CD4-positive, alpha-beta T cell (primary cell): ENCODE measurements at places on chromosomes 2 and 18.

- H3K36me3 ChIP-seq: no peaks in the 10 kb centered on the region
- no peak for DNase-seq
- no peak overlapping the region for H3K27ac ChIP-seq
- H3K27me3 ChIP-seq: no peaks in the 10 kb centered on the region
- H3K4me3 ChIP-seq: no peak overlapping the region
Measured at GRCh38 chr18:7630731-7631442, 63.8 kb downstream of the PTPRM start.

- H3K4me3 ChIP-seq: no peak overlapping the region
- no peak for DNase-seq
- H3K36me3 ChIP-seq: no peaks in the 10 kb centered on the region
- no peaks in the 10 kb centered on the region for H3K27me3 ChIP-seq
- H3K27ac ChIP-seq: no peak overlapping the region
Measured at GRCh38 chr2:38514603-38515154, 88.0 kb downstream of the HNRNPLL start.

DNA sequence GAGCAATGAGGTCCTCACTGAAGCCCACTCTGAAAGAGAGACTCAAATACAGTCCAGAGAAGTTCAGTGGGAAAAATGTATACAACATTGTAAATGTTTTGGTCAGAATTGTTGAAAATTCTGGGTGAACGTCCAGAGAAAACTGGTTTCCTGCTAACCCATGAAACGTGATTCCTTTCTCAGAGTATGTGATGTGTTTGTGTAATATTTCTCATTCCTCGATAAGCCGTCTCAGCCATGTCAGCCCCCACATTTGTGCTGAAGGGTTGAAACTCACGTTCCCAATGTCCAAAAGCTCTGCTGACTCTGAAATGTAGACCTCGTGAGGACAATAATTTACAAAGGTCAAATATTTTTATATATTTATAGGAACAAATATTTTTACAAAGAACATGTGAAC is 51.6 kb downstream of the BMP10 start:
- H3K4me3 ChIP-seq: no peak overlapping the region
- H3K36me3 ChIP-seq: peaks cover 98% of the 10 kb centered on the region
- H3K27me3 ChIP-seq: no peaks in the 10 kb centered on the region
- peaks cover 10% of the 10 kb centered on the region for H3K4me1 ChIP-seq
- no peak for DNase-seq
- H3K27ac ChIP-seq: no peak overlapping the region

DNA sequence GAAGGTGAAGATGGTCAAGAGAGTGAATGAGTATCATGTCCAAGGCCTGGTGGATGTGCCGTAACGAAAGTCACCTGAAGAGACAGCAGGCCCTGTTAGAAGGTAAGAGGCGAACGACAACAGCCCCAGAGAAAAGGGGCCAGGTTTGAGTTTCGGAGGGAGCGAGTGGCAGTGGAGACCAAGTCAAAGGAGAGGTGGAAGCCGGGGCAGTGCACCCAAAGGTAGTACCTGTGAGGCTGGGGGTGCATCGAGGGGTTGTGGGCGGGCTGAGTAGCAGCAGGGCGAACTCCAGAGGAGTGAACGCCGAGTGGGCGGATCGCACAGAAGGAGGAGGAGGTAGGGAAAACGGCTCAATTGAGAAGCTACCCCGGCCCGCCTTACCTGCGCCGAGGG is 358 bp downstream of the USP37 start:
- peaks cover 19% of the 10 kb centered on the region for H3K36me3 ChIP-seq
- peak overlapping the region; percentile 77 for H3K4me3 ChIP-seq
- no peaks in the 10 kb centered on the region for H3K27me3 ChIP-seq
- H3K4me1 ChIP-seq: peaks cover 32% of the 10 kb centered on the region

GRCh38 chr18:8890957-8891464 is 185.7 kb downstream of the MTCL1 start:
- H3K4me3 ChIP-seq: no peak overlapping the region
- H3K4me1 ChIP-seq: no peaks in the 10 kb centered on the region
- no peaks in the 10 kb centered on the region for H3K27me3 ChIP-seq
- H3K27ac ChIP-seq: no peak overlapping the region
- no peaks in the 10 kb centered on the region for H3K36me3 ChIP-seq

- H3K27me3 ChIP-seq: no peaks in the 10 kb centered on the region
- H3K4me1 ChIP-seq: no peaks in the 10 kb centered on the region
- no peak overlapping the region for H3K27ac ChIP-seq
- no peak overlapping the region for H3K4me3 ChIP-seq
Measured at GRCh38 chr2:175595139-175595538, 406.9 kb downstream of the LNPK start.

- peak overlapping the region; percentile 24 for H3K4me3 ChIP-seq
- H3K4me1 ChIP-seq: peaks cover 19% of the 10 kb centered on the region
- H3K27ac ChIP-seq: peak overlapping the region; percentile 51
- peak; percentile 15 for DNase-seq
Measured at GRCh38 chr2:181165199-181165868, 184.9 kb downstream of the UBE2E3 start.

- H3K4me1 ChIP-seq: no peaks in the 10 kb centered on the region
- peaks cover 2% of the 10 kb centered on the region for H3K27me3 ChIP-seq
- no peak overlapping the region for H3K4me3 ChIP-seq
- no peak for DNase-seq
- no peaks in the 10 kb centered on the region for H3K36me3 ChIP-seq
Measured at GRCh38 chr2:172134270-172134669, 31.6 kb upstream of the DLX2 start.

GRCh38 chr2:157898591-157898996 is 22.5 kb upstream of the ACVR1 start:
- peak overlapping the region; percentile 76 for H3K27ac ChIP-seq
- H3K4me3 ChIP-seq: peak overlapping the region; percentile 24
- H3K36me3 ChIP-seq: no peaks in the 10 kb centered on the region
- H3K4me1 ChIP-seq: peaks cover 63% of the 10 kb centered on the region

- peak; percentile 73 for DNase-seq
- no peaks in the 10 kb centered on the region for H3K4me1 ChIP-seq
- H3K27ac ChIP-seq: no peak overlapping the region
- no peaks in the 10 kb centered on the region for H3K27me3 ChIP-seq
- no peak overlapping the region for H3K4me3 ChIP-seq
Measured at GRCh38 chr2:43293744-43294695, 67.6 kb upstream of the ZFP36L2 start.

DNA sequence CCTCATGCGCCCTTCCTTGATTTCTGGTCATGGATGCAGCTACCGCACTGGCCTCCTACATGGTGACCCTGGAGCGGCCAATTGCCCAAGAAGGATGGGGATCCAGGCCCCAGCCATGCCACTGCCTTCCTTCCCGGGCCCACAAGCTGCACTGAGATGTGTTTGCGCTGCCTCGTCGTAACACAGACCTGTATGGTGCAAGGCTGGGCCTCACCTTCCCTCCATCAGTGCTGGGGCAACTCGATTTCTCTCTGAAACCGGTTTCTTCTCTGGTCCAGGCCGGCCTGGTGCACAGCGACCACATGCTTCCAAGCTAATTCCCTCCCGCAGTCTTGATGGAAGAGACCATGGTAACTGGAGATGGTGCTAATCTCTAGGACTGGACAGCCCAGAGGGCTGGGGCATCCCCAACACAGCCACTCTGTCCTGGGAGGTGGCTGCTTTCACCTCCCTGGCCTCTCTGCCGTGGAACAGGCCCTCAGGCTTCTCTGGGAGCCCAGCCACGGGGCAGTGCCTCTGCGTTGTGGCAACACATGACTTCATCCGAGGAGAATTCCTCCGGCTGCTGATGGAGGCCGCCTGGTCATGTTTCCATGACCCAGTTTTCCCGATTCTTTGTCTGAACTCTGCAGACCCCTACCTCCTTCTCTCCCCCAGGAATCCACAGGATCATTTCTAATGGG is 184.2 kb downstream of the GLI2 start:
- no peaks in the 10 kb centered on the region for H3K27me3 ChIP-seq
- no peak overlapping the region for H3K27ac ChIP-seq
- no peak for DNase-seq
- no peaks in the 10 kb centered on the region for H3K36me3 ChIP-seq

- H3K4me3 ChIP-seq: peak overlapping the region; percentile 81
- peak overlapping the region; percentile 62 for H3K27ac ChIP-seq
- H3K4me1 ChIP-seq: peaks cover 36% of the 10 kb centered on the region
- H3K27me3 ChIP-seq: no peaks in the 10 kb centered on the region
Measured at GRCh38 chr2:236536727-236537398, 32.8 kb upstream of the ACKR3 start.

GRCh38 chr2:152466980-152467676 is 132.2 kb downstream of the FMNL2 start:
- no peak overlapping the region for H3K4me3 ChIP-seq
- no peaks in the 10 kb centered on the region for H3K4me1 ChIP-seq
- no peak overlapping the region for H3K27ac ChIP-seq
- no peaks in the 10 kb centered on the region for H3K27me3 ChIP-seq
- peak; percentile 19 for DNase-seq
- H3K36me3 ChIP-seq: no peaks in the 10 kb centered on the region

DNA sequence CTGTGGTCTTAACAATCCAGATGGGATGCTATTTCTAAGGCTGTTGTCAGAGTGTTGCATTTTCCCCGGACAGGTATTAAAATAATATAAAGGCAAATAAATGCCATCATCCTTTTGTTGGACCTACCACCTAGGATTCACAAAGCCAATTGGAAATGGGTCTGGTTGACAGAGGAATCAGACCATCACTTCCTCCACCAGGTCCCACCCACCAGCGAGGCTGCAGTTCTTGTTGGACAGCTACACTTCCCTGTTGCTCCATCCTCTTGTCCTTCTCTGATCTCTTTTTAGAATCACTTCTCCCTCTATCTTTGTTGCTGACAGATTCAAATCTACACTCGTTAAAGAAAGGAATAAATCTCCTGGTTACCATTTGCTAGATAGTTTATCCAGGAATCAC is 1.1 kb downstream of the TMEM169 start:
- no peaks in the 10 kb centered on the region for H3K36me3 ChIP-seq
- H3K27me3 ChIP-seq: no peaks in the 10 kb centered on the region
- peak overlapping the region; percentile 96 for H3K4me3 ChIP-seq

- H3K27ac ChIP-seq: no peak overlapping the region
- no peak for DNase-seq
- H3K36me3 ChIP-seq: no peaks in the 10 kb centered on the region
- no peak overlapping the region for H3K4me3 ChIP-seq
Measured at GRCh38 chr2:121211689-121212151, 73.3 kb downstream of the TFCP2L1 start.

GRCh38 chr2:55236992-55237543 is 4.6 kb downstream of the RPS27A start:
- H3K4me3 ChIP-seq: no peak overlapping the region
- no peak overlapping the region for H3K27ac ChIP-seq
- no peaks in the 10 kb centered on the region for H3K27me3 ChIP-seq
- peaks cover 52% of the 10 kb centered on the region for H3K36me3 ChIP-seq
- DNase-seq: no peak

GRCh38 chr18:39591649-39592048 is 2026.1 kb upstream of the CELF4 start:
- H3K27ac ChIP-seq: no peak overlapping the region

DNA sequence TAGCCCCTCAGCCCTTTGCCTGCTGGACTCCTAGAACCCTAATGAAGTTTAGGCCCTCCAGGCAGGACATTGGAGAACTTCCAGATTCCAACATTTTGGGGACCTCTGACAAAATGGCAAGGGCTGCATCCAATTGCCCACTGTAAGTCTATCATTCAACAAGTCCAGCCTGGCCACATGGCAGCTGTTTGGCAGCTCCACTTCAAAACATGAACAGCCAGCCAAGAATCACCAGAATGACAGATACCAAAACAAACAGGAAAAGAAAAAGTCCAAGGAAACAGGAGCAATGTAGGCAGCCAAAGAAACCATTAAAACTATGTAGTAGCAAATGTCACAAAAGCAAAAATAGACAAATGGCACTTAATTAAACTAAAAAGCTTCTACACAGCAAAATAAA is 25.5 kb downstream of the SLC4A5 start:
- no peaks in the 10 kb centered on the region for H3K4me1 ChIP-seq
- H3K27me3 ChIP-seq: no peaks in the 10 kb centered on the region
- H3K27ac ChIP-seq: no peak overlapping the region
- no peak overlapping the region for H3K4me3 ChIP-seq
- H3K36me3 ChIP-seq: no peaks in the 10 kb centered on the region

- no peak for DNase-seq
- H3K4me3 ChIP-seq: no peak overlapping the region
- no peaks in the 10 kb centered on the region for H3K4me1 ChIP-seq
- no peaks in the 10 kb centered on the region for H3K36me3 ChIP-seq
Measured at GRCh38 chr2:100666996-100667395, 104.2 kb downstream of the PDCL3 start.

DNA sequence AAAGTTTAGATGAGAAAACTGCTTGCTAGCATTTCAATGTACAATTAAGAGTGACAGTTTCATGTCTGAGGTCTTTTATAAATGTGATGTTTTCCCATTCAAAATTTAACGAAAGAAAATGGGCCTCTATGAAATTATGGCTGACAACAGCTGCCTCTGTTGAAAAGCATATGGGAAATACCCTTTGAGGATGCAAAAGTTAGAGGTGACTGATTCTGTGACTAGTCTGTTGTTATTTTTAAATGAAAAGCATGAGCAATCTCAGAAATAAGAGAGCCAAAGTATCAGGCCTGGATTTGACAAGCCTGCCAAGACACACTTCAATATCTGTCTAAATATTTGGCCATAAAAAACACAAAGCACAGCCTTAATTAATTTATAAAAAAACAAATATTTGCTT is 580.8 kb downstream of the ERBB4 start:
- no peak overlapping the region for H3K27ac ChIP-seq
- no peaks in the 10 kb centered on the region for H3K4me1 ChIP-seq
- no peaks in the 10 kb centered on the region for H3K36me3 ChIP-seq
- no peaks in the 10 kb centered on the region for H3K27me3 ChIP-seq
- no peak overlapping the region for H3K4me3 ChIP-seq
- no peak for DNase-seq

DNA sequence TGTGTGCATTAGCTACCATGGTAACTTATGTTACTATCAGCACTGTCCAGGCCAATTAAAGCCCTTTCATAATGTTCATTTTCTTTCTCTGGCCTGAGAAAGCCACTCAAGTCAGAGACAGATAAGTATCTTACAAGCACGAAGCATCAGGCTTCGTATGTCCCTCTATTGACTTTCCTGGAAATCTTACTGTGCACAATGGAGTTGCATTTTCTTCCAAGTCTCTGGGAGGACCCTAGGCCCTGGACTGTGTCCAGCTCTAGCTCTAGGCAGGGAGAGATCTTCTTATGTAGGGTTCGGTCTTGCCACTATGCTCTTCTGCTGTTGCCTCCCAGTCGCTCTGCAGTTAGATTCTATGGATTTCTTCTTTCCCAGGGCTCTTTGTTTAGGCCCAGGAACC is 40.0 kb upstream of the ITGA6 start:
- H3K36me3 ChIP-seq: no peaks in the 10 kb centered on the region
- H3K27ac ChIP-seq: no peak overlapping the region
- no peaks in the 10 kb centered on the region for H3K27me3 ChIP-seq
- no peaks in the 10 kb centered on the region for H3K4me1 ChIP-seq
- no peak for DNase-seq
- no peak overlapping the region for H3K4me3 ChIP-seq

- no peaks in the 10 kb centered on the region for H3K27me3 ChIP-seq
- no peak for DNase-seq
- H3K27ac ChIP-seq: no peak overlapping the region
- no peak overlapping the region for H3K4me3 ChIP-seq
- no peaks in the 10 kb centered on the region for H3K36me3 ChIP-seq
Measured at GRCh38 chr2:191666226-191666625, 11.7 kb upstream of the NABP1 start.
